Glutamatergic neuron (in vitro differentiated cells): ENCODE measurements at places on chromosomes 2 and 18. TPM values are rescaled to one million over a fixed set of nuclear protein-coding genes. Genes with fewer than 3 reads are reported as not detected.

WIPF1 gene
- total RNA-seq: 15.5 TPM

UGT1A10 gene
- not detected for total RNA-seq

IL18R1 gene
- not detected for total RNA-seq

SPATA3 gene
- not detected for total RNA-seq

STEAP3 gene
- total RNA-seq: 2.1 TPM

HOXD10 gene
- not detected for total RNA-seq

TMEFF2 gene
- total RNA-seq: 23.9 TPM
